ENCODE measurements at places on chromosomes 3 and 15.
A peak's percentile ranks its signal among the peaks of the same experiment; 100 is the strongest.

DNA sequence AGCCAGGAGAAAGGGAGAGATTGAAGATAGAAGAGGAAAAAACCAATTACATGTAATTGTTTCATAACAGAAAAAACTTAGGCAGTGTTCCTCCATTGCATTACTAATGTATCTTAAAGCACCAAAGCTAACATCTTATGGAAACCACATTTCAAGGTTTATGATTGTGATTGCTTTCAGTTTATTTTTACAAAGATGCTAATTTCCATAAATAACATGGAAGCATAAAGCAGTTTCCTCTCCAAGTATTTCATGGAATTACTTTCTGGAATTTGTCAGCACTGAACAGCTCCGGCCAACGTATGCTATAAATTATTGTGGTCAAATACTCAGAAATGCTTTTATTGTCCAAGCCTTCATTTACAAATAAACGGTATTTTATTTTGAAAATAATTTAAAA, 11.6 kb downstream of the ADAMTSL3 start:
- no peak overlapping the region for H3K4me3 ChIP-seq
- no peak overlapping the region for H3K27ac ChIP-seq
- H3K27me3 ChIP-seq, result no peaks in the 10 kb centered on the region
- no peaks in the 10 kb centered on the region for H3K36me3 ChIP-seq

DNA sequence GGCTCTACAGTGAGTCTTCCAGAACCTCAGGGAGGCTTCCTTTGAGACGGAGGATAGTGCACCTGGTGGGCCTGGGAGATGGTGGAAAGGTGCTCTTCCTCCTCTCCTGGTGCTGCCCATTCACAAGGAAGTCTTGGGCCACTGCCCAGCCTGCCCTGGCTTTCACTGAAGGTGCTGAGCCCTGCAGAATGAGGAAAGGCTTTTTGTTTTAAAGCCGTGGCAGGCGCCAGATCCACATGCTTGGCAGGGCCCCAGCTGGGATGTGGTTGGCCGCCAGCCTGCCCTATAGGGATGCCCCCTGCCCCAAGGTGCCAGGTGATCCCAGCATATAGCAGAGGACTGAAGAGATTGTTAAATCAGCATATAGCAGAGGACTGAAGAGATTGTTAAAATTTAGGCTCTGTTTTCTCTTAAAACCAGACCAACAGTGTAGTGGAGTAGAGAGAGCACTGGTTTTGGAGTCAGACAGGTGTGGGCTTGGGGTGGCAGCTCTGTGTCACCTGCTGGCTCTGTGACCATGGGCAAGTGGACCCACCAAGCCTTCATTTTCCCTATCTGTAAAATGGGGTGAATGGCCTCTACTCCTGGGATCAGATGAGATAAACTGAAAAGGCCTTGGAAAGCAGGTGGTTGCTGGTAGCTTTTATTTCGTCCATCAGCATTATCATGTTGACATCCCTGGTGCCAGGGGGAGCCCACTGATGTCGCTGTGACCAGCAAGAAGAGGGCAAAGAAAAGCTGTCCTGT, 53.3 kb downstream of the SLC6A6 start:
- H3K27me3 ChIP-seq, result no peaks in the 10 kb centered on the region
- H3K4me3 ChIP-seq, result no peak overlapping the region
- peak overlapping the region; percentile 31 for H3K27ac ChIP-seq
- H3K4me1 ChIP-seq, result peaks cover 78% of the 10 kb centered on the region

- DNase-seq, result no peak
- H3K36me3 ChIP-seq, result no peaks in the 10 kb centered on the region
- H3K27me3 ChIP-seq, result no peaks in the 10 kb centered on the region
- H3K4me1 ChIP-seq, result no peaks in the 10 kb centered on the region
- H3K4me3 ChIP-seq, result peak overlapping the region; percentile 78
These were observed 1.4 kb downstream of the PTPRG start for GRCh38 chr3:61562721-61563312.

GRCh38 chr3:159857840-159858239, 130.8 kb upstream of the IL12A start:
- peaks cover 81% of the 10 kb centered on the region for H3K4me1 ChIP-seq
- no peak for DNase-seq
- no peaks in the 10 kb centered on the region for H3K27me3 ChIP-seq
- peak overlapping the region; percentile 82 for H3K27ac ChIP-seq
- peak overlapping the region; percentile 45 for H3K4me3 ChIP-seq
- H3K36me3 ChIP-seq, result no peaks in the 10 kb centered on the region

DNA sequence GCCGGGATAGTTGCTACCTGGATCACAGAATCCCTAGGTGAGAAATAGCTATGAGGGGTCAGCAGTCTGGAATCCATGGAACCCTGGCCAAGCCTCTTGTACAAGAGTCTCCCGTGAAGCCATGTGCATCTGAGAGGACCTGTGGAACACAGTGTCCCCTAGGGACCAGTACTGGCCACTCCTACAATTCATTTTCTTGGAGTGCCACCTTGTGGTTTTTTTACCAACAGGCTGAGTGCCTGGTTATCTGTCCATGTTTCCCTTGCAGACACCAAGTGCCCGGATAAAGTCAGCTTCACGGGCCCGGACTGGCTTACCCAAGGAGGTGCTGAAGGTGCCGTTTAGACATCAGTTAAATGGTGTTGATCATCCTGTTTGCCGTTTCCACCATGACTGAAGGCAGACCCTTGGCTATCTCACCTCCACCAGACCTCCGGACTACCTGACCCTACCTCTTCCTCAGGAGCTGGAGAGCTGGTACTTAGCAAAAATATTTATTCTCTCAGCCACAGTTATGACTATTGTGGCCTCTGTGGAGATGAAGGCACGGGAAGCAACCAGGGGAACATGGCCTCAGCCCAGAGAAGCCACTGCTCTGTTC, 93.9 kb downstream of the RBPMS2 start:
- H3K4me1 ChIP-seq, result no peaks in the 10 kb centered on the region
- DNase-seq, result no peak
- H3K27ac ChIP-seq, result no peak overlapping the region
- H3K4me3 ChIP-seq, result no peak overlapping the region

GRCh38 chr3:117499189-117499870, 789.8 kb downstream of the TUSC7 start:
- no peak overlapping the region for H3K27ac ChIP-seq
- no peaks in the 10 kb centered on the region for H3K4me1 ChIP-seq
- no peak overlapping the region for H3K4me3 ChIP-seq
- no peaks in the 10 kb centered on the region for H3K36me3 ChIP-seq
- no peak for DNase-seq

DNA sequence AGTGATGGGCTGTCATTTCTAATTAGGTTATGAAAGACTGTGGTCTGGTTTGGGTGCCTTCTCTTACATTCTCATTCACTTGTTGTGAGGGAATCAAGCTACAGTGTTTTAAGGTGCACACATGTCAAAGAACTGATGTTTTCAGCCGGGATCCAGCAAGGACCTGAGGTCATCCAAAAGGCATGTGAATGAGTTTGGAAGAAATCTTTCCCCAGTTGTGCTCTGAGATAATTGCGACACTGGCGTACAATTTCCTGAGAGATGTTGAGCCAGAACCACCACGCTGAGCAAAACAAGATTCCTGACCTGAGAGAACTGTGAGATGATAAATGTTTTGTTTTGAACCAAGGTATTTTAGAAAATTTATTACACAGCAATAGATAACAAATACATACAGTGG, 295.3 kb upstream of the SLITRK3 start:
- no peak overlapping the region for H3K4me3 ChIP-seq
- DNase-seq, result no peak
- no peaks in the 10 kb centered on the region for H3K27me3 ChIP-seq
- H3K36me3 ChIP-seq, result no peaks in the 10 kb centered on the region
- no peak overlapping the region for H3K27ac ChIP-seq
- H3K4me1 ChIP-seq, result no peaks in the 10 kb centered on the region

GRCh38 chr15:78216276-78217104, 17.9 kb downstream of the ACSBG1 start:
- no peaks in the 10 kb centered on the region for H3K36me3 ChIP-seq
- H3K27ac ChIP-seq, result peak overlapping the region; percentile 93
- no peak overlapping the region for H3K4me3 ChIP-seq
- H3K27me3 ChIP-seq, result no peaks in the 10 kb centered on the region
- H3K4me1 ChIP-seq, result peaks cover 50% of the 10 kb centered on the region
- DNase-seq, result peak; percentile 79

GRCh38 chr3:55947406-55947805, 460.3 kb upstream of the WNT5A start:
- H3K27ac ChIP-seq, result no peak overlapping the region
- no peaks in the 10 kb centered on the region for H3K36me3 ChIP-seq
- H3K4me3 ChIP-seq, result no peak overlapping the region
- no peaks in the 10 kb centered on the region for H3K4me1 ChIP-seq

- DNase-seq, result no peak
- no peak overlapping the region for H3K27ac ChIP-seq
- H3K27me3 ChIP-seq, result no peaks in the 10 kb centered on the region
- H3K4me1 ChIP-seq, result peaks cover 13% of the 10 kb centered on the region
- peaks cover 16% of the 10 kb centered on the region for H3K36me3 ChIP-seq
These were observed 17.1 kb downstream of the BLOC1S6 start for GRCh38 chr15:45604326-45604725.

- H3K4me3 ChIP-seq, result no peak overlapping the region
- H3K4me1 ChIP-seq, result no peaks in the 10 kb centered on the region
- DNase-seq, result no peak
- peaks cover 7% of the 10 kb centered on the region for H3K36me3 ChIP-seq
- no peaks in the 10 kb centered on the region for H3K27me3 ChIP-seq
- no peak overlapping the region for H3K27ac ChIP-seq
These were observed 20.6 kb downstream of the ARHGAP31 start for GRCh38 chr3:119314821-119315220.

- no peaks in the 10 kb centered on the region for H3K36me3 ChIP-seq
- H3K4me3 ChIP-seq, result no peak overlapping the region
- H3K4me1 ChIP-seq, result no peaks in the 10 kb centered on the region
- peak overlapping the region; percentile 71 for H3K27ac ChIP-seq
- DNase-seq, result no peak
- no peaks in the 10 kb centered on the region for H3K27me3 ChIP-seq
These were observed 128.3 kb downstream of the SMAD6 start for GRCh38 chr15:66830358-66830757.

GRCh38 chr3:148332509-148332908, 365.2 kb upstream of the AGTR1 start:
- H3K36me3 ChIP-seq, result no peaks in the 10 kb centered on the region
- no peaks in the 10 kb centered on the region for H3K4me1 ChIP-seq
- no peak overlapping the region for H3K27ac ChIP-seq
- H3K27me3 ChIP-seq, result no peaks in the 10 kb centered on the region
- DNase-seq, result no peak
- no peak overlapping the region for H3K4me3 ChIP-seq

- DNase-seq, result no peak
- H3K4me1 ChIP-seq, result no peaks in the 10 kb centered on the region
- no peak overlapping the region for H3K27ac ChIP-seq
- no peaks in the 10 kb centered on the region for H3K27me3 ChIP-seq
These were observed 25.5 kb upstream of the CP start for GRCh38 chr3:149247008-149247710.

DNA sequence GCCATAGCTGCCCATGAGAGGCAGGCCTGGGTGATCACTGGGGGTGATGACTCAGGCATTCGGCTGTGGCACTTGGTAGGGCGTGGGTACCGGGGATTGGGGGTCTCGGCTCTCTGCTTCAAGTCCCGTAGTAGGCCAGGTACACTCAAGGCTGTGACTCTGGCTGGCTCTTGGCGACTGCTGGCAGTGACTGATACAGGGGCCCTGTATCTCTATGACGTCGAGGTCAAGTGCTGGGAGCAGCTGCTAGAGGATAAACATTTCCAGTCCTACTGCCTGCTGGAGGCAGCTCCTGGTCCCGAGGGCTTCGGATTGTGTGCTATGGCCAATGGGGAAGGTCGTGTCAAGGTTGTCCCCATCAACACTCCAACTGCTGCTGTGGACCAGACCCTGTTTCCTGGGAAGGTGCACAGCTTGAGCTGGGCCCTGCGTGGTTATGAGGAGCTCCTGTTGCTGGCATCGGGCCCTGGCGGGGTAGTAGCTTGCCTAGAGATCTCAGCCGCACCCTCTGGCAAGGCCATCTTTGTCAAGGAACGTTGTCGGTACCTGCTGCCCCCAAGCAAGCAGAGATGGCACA, 5.3 kb downstream of the WDR6 start:
- no peaks in the 10 kb centered on the region for H3K27me3 ChIP-seq
- H3K36me3 ChIP-seq, result peaks cover 35% of the 10 kb centered on the region
- H3K27ac ChIP-seq, result peak overlapping the region; percentile 42
- DNase-seq, result no peak
- no peak overlapping the region for H3K4me3 ChIP-seq
- H3K4me1 ChIP-seq, result no peaks in the 10 kb centered on the region

GRCh38 chr3:157247391-157247790, 87.4 kb upstream of the CCNL1 start:
- no peaks in the 10 kb centered on the region for H3K27me3 ChIP-seq
- DNase-seq, result no peak
- H3K27ac ChIP-seq, result peak overlapping the region; percentile 82

DNA sequence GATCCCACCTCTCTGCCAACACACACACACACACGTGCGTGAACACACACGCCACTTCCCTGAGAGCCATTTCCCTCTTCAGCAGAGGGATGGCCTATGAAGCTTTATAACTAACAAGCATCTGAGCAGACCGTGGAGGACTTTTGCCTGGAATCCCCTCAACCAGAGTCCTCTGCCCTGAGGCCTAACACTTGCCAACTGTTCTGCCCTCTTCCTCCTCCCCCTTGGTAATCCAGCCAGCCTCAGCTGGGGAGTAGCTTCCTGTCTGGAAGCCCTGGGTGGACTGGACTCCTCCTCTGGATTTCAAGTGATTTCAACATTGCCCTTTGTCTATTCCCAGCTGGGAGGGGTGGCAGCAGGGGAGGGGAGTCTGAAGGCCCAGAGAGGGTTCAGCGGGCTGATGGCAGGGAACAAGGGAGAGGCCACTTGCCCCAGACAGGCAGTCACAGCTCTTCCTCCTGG, 68.4 kb upstream of the HACD2 start:
- H3K36me3 ChIP-seq, result no peaks in the 10 kb centered on the region
- peak overlapping the region; percentile 57 for H3K27ac ChIP-seq
- no peaks in the 10 kb centered on the region for H3K4me1 ChIP-seq
- peak; percentile 73 for DNase-seq

DNA sequence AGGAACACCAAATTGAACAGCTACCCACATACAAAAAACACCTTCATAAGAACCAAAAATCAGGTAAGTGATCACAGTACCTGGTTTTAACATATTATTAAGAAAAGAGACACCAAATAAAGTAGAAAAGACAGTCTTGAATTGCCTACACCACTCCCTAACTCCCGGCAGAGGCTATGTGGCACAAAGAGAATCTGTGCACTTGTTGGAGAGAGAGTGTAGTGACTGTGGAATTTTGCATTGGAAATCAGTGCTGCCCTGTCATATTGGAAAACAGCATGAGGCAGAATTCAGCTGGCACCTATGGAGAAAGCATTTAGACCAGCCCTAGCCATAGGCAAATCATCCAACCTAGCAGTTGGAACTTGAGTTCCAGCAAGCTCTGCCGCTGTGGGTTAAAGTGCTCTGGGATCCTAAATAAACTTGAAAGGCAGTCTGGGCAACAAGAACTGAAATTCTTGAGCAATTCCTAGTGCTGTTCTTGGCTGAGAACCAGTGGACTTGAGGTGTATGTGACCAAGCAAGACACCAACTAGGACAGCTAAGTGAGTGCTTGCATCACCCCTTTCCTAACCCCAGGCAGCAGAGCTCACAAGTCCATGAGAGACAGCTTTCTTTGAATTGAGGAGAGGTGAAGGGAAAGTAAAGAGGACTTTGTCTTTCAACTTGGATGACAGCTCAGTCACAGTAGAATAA, 969.6 kb upstream of the ALCAM start:
- no peak for DNase-seq
- no peak overlapping the region for H3K27ac ChIP-seq
- no peak overlapping the region for H3K4me3 ChIP-seq
- no peaks in the 10 kb centered on the region for H3K27me3 ChIP-seq
